Effector CD8-positive, alpha-beta T cell (primary cell): ENCODE measurements at places on chromosomes 12 and 14.

GRCh38 chr12:46959502-46959901 is 119.9 kb upstream of the PCED1B start:
- DNase-seq = no peak

GRCh38 chr12:30014991-30015390 is 231.2 kb upstream of the TMTC1 start:
- DNase-seq = no peak

DNA sequence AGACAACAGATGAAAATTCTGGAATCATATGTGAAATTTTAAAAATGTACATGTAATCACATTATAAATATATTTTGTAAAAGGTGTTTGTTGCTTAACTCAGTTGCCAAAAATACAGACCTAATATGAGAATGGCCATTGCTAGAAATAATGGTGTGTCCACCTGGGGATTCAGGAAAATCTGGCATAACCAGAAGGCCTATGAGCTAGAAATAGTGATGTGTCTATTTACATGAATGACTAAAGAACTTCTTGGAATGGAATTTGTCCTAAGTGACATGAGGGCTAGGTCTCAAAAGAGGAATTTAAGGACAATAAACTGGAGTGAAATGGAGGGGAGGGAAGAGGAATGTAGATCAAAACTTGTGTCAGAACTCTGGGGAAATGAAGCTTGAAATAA is 126.4 kb downstream of the PTPRR start:
- no peak for DNase-seq

DNA sequence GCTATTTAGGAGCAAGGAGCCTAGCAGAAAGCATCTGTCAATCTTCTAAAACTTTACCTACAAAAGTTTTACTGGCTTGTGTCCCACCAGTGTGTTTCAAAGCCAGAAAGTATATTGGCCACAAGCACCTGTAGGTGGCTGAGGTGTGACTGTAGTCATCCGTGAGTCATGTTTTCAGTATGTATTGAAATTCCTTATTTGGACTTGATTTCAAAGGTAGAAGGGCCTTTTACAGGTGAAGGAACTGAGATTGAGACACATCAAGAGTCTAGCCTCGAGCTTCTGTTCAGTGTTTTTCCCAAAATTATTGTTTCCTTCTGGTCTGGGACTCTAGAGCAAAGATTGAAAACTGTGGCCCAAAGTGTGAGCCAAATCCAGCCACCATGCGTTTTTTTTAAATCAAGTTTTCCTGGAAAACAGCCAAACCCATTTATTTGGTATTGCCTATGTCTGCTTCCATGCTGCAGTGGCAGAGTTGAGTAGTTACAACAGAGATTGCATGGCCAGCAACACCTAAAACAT is 195.3 kb upstream of the BCL2L14 start:
- no peak for DNase-seq

- no peak for DNase-seq
Measured at GRCh38 chr14:77416836-77417235, 6.5 kb downstream of the NOXRED1 start.

- no peak for DNase-seq
Measured at GRCh38 chr12:89117448-89118034, 234.8 kb downstream of the DUSP6 start.

DNA sequence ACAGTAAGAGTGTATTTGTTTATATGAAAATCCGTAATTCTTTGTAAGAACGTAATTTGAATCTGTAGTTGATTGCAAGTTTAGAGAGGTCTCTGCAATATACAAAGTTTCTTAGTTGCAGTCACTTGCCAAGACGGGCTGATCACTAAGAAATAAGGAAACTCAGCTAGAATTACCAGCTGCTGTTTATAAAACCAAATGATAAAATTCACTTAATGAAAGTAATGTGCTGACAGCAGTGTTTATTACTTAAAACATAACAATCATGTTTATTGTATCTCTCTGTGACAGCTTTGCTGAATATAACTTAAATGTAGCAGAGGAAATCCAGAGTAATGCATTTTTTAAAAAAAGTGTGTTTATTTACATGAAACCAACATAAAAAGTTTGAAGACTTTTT is 31.2 kb downstream of the SRGAP1 start:
- DNase-seq = no peak

DNA sequence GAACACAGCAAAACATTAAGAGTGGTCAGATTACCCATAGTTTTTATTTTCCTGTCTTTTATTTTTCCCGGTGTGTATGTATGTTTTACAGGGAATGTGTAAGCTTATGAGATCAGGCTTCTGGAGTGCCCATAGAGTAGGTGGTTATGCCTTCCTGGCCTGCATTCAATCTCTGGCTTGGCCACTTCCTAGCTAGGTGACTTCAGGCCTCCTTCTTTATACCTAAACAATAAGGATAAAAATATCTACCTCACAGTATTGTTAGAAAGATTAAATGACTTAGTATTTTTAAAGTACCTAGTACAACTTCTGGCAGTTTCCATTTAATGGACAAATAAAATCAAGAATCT is 42.4 kb downstream of the ITPR2 start:
- DNase-seq = no peak

DNA sequence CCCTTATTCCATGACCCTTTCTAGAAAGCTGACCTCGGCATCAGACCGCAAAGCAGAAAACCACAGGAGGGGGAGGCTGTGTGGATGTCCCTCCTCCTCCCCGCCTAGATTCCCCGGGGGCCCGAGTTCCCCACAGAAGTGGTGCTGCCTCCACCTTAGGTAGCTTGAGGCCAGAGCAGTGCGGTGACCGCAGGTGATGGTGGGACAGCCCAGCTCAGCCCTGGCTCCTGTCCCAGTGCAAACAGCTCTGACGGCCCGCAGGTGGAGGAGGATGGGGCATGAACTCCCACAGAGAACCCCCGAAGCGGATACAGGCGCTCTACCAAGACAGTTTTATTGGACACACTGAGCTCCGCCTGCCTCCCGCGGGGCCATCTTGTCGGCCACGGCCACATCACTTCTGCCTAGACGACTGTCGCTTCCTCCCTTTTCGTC is 19.5 kb downstream of the ARL6IP4 start:
- DNase-seq = no peak

GRCh38 chr12:131755305-131756113 is 44.6 kb downstream of the SFSWAP start:
- DNase-seq = no peak

DNA sequence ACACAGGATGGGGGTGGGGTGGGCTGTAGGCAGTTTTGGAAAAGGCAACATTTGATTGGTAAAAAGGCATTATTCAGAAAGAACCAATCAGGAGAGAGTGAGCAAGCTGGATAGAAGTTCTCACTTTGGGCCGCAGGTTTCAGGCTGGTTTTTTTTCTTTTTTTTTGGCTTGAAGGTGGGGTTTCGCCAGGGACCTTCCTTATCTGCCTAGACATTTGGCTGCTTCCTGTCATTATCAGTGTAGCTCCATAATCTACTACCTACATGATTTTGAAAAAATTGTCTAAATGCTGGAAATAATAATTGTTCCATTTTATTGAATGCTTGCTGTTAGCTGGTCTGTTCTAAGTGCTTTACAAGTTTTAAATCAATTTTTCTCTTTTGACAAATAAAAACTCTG is 649.0 kb downstream of the TMTC2 start:
- DNase-seq = no peak

- no peak for DNase-seq
Measured at GRCh38 chr12:109134186-109134917, 18.0 kb downstream of the ACACB start.

GRCh38 chr12:78037707-78038106 is 207.0 kb downstream of the NAV3 start:
- no peak for DNase-seq

- DNase-seq = no peak
Measured at GRCh38 chr12:14157088-14157747, 175.8 kb upstream of the GRIN2B start.

DNA sequence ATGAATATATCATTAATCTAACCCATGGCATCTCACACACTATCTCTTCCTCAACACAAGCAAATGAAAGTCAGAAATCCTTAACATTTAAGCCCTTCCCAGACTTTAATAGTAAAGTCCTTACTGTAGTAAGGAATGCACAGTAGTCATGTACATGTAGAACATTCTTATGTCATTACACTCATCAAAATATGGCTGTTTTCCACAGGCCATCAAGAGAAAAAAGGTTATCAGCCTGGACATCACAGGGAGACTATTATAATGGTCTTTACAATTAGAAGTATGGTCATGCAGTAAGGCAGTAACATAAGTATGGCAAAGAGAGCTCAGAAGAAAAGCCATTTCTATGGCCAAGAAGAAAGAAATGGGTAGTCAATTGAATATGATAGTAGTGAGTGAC is 121.2 kb downstream of the SLC6A15 start:
- DNase-seq = no peak

- peak; percentile 25 for DNase-seq
Measured at GRCh38 chr12:52903855-52904508, 894 bp downstream of the KRT8 start.

- no peak for DNase-seq
Measured at GRCh38 chr14:67418401-67419191, 6.6 kb upstream of the PLEK2 start.

GRCh38 chr12:113136128-113136989 is 798 bp upstream of the RASAL1 start:
- peak; percentile 27 for DNase-seq

DNA sequence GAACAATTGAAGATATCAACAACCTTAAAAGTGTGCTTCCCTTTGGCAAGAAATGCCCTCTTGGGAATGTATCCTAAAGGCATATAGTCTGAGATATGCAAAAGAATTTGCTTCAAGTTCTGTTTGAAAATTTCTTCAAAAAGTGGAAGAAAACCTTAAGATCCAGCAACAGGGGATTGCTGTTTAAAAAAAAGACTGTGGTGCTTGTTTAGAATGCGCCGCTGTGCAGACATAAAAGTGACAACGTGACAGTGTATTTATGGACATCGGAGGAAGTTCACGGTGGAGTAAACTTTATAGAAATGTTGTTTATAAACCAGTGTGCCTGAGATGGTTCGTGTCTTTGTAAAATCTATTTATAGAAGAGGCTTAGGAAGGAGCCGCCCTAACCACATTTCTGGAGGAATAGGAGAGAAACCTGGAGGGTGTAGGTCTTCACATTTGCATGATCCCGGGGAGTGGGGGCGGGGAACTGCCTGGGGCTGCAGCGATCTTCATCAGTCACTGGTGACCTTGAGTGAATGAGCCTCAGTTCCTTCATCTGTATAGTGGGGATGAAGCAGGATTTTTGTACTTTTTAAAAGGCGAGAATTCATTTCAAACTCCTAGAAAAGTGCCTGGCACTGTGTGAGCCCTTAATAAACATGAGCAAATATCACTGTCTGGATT is 27.5 kb downstream of the ADGRD1 start:
- DNase-seq = no peak

DNA sequence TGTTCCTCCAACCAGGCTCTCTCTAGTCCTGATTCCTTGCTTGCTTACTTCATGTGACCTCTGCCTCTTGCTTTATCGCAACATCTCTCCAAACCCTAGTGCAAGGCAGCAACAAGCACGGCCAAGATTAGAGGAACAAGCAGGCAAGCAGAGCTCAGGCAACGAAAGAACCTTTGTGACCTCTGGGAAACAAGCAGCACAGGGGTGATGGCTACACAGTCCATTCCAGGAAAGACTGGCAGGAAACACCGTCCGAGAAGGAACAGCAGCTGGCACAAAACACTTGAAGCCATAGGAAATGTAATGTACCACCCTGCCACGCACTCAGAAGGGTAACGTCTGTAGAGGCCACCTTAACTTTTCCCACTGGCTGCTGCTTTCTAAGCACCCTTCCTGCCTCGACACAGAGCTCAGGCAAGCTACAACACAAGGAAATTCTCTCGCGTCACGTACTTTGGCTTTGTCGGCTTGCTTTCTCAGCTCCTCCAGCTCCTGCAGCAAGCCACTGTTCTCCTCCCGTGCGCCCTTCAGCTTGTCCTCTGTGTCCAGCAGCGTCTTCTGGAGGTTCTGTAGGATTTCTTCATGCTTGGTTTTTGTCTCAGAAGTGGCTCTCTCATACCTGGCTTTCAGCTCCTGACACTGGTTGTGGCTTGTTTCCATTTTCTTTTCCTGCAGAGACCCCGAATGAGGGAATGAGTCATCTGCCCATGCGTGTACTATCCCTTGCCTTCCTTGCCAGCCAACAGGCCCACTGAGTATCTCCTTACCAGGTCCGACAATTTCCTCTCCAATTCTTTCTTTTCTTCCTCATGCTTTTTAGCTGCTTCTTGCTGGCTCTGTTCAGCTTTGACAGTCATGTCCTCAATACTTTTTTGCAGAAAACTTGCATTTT is 61.4 kb upstream of the VPS33A start:
- DNase-seq = no peak

DNA sequence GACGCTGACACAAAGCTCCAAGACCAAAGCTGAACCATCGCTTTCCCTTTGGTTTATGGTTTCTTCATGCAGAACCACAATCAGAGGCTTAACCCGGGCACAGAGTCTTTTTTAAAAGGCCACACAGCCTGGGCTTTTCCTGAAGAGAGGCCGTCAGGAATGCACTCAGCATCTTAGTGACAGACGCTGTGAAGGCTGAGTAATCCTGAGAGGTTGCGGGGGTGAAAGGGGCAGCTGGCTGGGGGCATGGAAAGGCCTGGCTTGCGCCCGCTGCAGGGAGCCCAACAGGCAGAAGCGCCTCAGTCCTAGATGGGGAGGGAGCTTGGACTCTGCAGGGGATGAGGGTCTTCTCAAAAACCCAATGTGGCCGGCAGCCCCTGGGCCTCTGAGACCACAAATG is 13.6 kb downstream of the CTDSP2 start:
- no peak for DNase-seq

GRCh38 chr12:80698847-80699542 is 8.4 kb upstream of the MYF6 start:
- no peak for DNase-seq

DNA sequence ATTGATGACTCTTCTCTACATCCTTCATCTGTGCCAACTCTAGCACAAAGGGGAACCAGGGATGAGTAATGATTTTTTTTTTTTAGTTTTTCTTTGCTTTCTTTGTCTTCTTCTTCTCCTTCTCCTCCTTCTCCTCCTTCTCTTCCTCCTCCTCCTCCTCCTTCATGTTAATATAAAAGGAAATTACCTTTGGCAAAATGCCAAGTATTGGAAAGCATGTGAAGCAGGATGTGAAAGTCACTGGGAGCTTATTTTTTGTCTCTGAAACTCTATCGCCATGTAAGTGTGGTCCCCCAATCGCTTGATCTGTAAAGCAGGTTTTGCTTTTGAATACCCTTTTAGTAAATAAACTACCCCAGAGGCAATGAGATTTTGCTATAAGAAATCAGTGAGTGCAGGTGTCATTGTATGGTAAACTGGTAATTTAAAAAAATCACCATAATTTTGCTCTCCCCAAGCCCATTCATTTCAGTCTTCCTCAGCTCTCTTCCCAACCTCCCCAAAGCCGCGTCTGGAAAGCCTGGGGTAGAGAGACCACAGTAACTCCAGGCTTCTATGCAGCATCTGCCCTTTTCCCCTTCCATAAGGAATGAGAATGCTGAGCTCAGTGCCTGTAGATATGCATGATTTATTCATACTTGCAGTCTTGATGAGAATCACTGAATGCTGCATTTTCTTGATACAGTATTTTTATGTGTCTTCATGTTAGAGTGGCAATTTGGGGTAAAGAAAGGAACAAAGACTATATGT is 388.7 kb downstream of the TMEM117 start:
- DNase-seq = no peak

- no peak for DNase-seq
Measured at GRCh38 chr12:66191547-66192126, 2.6 kb downstream of the IRAK3 start.
